ENCODE measurements at places on chromosomes 16 and 17. TPM values are rescaled to one million over a fixed set of nuclear protein-coding genes. Genes with fewer than 3 reads are reported as not detected.

GRCh38 chr16:4852221-4852872, 5.1 kb downstream of the UBN1 start:
- H3K27ac ChIP-seq: peak overlapping the region; percentile 59
- DNase-seq: no peak
- peaks cover 11% of the 10 kb centered on the region for H3K36me3 ChIP-seq

GRCh38 chr16:30761427-30761927, 385 bp downstream of the CFAP119 start:
- H3K27me3 ChIP-seq: no peaks in the 10 kb centered on the region
- H3K36me3 ChIP-seq: peaks cover 26% of the 10 kb centered on the region
- H3K4me1 ChIP-seq: peaks cover 16% of the 10 kb centered on the region
- DNase-seq: no peak

- no peak overlapping the region for H3K27ac ChIP-seq
- H3K4me1 ChIP-seq: peaks cover 6% of the 10 kb centered on the region
- no peaks in the 10 kb centered on the region for H3K27me3 ChIP-seq
- H3K36me3 ChIP-seq: no peaks in the 10 kb centered on the region
- no peak for DNase-seq
These were observed 6.8 kb downstream of the SRCIN1 start for GRCh38 chr17:38598995-38599394.

GRCh38 chr16:51343411-51343810, 192.3 kb upstream of the SALL1 start:
- H3K36me3 ChIP-seq: no peaks in the 10 kb centered on the region
- no peak overlapping the region for H3K4me3 ChIP-seq
- no peaks in the 10 kb centered on the region for H3K4me1 ChIP-seq
- DNase-seq: no peak
- H3K27me3 ChIP-seq: no peaks in the 10 kb centered on the region

DNA sequence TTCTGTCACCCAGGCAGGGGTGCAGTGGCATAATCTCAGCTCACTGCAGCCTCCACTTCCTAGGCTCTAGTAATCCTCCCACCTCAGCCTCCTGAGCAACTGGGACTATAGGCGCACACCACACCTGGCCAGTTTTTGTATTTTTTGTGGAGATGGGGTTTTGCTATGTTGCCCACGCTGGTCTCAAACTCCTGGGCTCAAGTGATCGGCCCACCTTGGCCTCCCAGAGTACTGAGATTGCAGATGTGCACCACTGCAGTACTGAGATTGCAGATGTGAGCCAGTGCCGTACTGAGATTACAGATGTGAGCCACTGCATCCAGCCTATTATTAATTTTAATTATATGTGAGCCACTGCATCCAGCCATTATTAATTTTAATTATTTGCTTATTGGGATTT, 13.8 kb downstream of the CRK start:
- H3K27ac ChIP-seq: no peak overlapping the region
- no peaks in the 10 kb centered on the region for H3K27me3 ChIP-seq
- no peaks in the 10 kb centered on the region for H3K4me1 ChIP-seq
- no peaks in the 10 kb centered on the region for H3K36me3 ChIP-seq
- no peak for DNase-seq
- H3K4me3 ChIP-seq: no peak overlapping the region

DNA sequence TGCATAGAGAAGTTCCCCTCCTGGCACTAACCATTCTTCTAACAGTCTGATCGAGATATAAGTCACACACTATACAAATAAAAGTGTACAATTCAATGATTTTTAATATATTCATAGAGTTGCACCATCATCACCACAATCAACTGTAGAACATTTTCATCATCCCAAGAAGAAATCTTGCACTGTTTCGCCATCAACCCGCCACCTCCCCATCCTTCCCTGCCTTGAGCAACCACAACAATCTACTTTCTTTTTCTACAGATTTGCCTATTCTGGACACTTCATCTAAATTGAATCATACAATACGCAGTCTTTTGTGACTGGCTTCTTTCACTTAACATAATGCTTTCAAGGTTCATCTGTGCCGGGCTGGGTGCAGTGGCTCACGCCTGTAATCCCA, 33.0 kb upstream of the GUCY2D start:
- H3K27ac ChIP-seq: no peak overlapping the region
- no peaks in the 10 kb centered on the region for H3K27me3 ChIP-seq
- DNase-seq: no peak
- H3K4me1 ChIP-seq: no peaks in the 10 kb centered on the region
- H3K36me3 ChIP-seq: no peaks in the 10 kb centered on the region
- H3K4me3 ChIP-seq: no peak overlapping the region

GRCh38 chr16:57803134-57803990, 1.1 kb upstream of the KIFC3 start:
- peaks cover 32% of the 10 kb centered on the region for H3K4me1 ChIP-seq
- no peaks in the 10 kb centered on the region for H3K36me3 ChIP-seq
- no peak overlapping the region for H3K4me3 ChIP-seq
- DNase-seq: no peak

DNA sequence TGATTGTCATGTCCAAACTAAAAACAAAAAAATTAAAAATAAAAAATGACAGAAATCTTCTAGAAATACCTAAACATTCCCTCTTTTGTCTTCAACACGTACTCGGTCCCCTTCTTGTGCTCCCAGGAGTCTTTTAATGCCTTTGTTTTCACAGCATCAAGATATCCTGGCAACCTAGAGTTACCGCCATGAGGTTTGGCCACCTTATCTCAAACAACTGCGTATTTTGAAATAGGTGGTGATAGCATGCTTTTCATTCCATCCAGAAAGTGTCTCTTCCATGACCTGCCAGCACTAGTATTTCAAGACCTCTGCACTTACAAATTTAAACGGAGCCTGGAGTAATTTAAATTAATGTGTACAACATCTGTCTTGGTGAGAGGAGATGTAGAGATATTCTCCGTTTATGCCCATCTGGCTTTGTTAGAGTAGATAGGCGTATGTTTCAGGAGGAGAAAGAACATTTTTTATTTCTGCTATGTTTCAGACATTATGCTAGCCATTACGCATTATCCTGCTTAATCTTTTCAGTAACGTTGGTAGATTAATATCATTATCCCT, 42.0 kb downstream of the RBFOX1 start:
- H3K27ac ChIP-seq: no peak overlapping the region
- no peaks in the 10 kb centered on the region for H3K27me3 ChIP-seq
- no peak for DNase-seq

GRCh38 chr16:88734361-88734728, 28.0 kb downstream of the CTU2 start:
- H3K27me3 ChIP-seq: no peaks in the 10 kb centered on the region
- H3K36me3 ChIP-seq: peaks cover 50% of the 10 kb centered on the region
- no peak overlapping the region for H3K27ac ChIP-seq
- peaks cover 10% of the 10 kb centered on the region for H3K4me1 ChIP-seq
- no peak overlapping the region for H3K4me3 ChIP-seq
- no peak for DNase-seq

- H3K4me3 ChIP-seq: no peak overlapping the region
- no peaks in the 10 kb centered on the region for H3K27me3 ChIP-seq
- no peaks in the 10 kb centered on the region for H3K36me3 ChIP-seq
- DNase-seq: no peak
These were observed 141.8 kb downstream of the PITPNC1 start for GRCh38 chr17:67518876-67519275.

DNA sequence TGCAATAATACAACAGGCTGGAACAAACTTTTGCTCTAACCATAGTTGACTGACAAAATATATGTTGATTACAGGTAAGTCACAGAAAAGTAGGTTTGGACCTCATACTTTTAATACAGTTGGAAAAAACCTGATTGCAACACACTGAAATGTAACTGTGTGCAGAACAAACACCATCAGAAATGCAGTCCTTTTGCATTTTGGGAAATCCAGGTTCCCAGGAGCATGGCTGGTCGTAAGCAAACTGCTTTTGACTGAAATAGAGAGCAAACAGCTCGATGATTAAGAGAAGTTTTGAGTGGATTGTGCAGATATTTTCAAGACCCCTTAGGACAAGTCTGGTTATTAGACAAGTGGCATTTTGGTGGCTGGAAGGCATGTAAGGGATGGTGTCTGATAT, 8.0 kb downstream of the IGF2BP1 start:
- H3K27ac ChIP-seq: no peak overlapping the region
- no peak for DNase-seq
- no peaks in the 10 kb centered on the region for H3K36me3 ChIP-seq
- H3K4me3 ChIP-seq: no peak overlapping the region
- H3K27me3 ChIP-seq: peaks cover 39% of the 10 kb centered on the region
- H3K4me1 ChIP-seq: no peaks in the 10 kb centered on the region

DNA sequence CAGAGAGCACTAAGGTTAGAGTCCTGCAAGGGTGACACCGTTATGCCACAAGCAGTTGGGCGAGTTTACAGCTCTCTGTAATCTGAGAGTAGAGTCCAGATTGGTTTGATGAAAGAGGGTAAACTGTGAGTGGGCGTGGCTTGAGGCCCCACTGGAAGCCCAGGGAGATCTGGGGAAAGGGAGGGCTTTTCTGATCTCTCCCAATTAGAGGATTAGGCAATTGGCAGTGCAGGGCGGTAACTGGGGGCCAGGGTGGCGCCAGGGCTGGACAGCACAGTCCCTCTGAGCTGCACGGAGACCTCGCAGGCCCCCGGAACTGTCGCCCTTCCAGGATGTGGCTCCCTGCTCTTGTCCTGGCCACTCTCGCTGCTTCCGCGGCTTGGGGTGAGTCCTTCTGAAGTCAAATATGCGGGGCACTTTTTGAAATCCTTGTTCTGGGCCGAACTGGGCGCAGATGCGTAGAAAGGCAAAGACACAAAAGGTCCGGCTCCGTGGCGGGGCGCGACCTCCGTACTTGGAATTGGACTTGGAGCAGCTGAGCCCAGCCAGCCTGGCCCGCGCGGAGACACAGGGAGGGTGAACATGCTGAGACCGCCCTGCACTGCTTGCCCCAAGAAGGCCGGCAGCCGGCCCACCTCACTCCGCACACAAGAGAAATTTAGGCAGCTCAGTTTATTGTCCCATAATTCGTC, 72.4 kb downstream of the CES1 start:
- H3K36me3 ChIP-seq: no peaks in the 10 kb centered on the region
- no peak overlapping the region for H3K4me3 ChIP-seq
- H3K27ac ChIP-seq: no peak overlapping the region
- DNase-seq: no peak
- no peaks in the 10 kb centered on the region for H3K4me1 ChIP-seq

- H3K4me1 ChIP-seq: peaks cover 85% of the 10 kb centered on the region
- H3K4me3 ChIP-seq: peak within 1 kb of the TSS; percentile 86
- DNase-seq: no peak
- no peaks in the 10 kb centered on the region for H3K27me3 ChIP-seq
- H3K27ac ChIP-seq: peak within 1 kb of the TSS; percentile 100
- H3K36me3 ChIP-seq: no peaks in the 10 kb centered on the region
These were observed at the start of gene CENPT for GRCh38 chr16:67847064-67847861. Gene CENPT, minus strand, starts transcription at chr16:67847693. Its CDS starts 13,834 bp downstream, at chr16:67833859.

DNA sequence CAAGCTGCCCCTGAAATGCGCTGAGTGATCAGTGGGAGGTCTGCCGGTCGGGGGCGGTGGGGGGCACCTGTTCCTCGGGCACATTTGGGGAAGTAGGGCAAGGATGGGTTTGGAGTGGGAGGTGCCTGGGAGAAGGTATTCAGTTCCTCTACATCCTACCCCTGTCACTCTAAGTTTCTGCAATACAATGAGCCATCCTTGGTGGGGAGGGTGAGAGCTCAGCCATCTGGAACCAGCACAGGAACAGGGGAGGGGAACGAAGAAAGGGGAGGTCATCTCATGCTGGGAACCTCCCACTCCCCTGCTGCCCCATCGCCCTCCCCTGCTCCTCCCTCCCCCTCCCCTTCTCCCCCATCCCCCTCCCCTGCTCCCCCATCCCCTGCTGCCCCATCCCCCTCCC, 4.2 kb downstream of the DPH1 start:
- no peaks in the 10 kb centered on the region for H3K27me3 ChIP-seq
- DNase-seq: no peak
- H3K36me3 ChIP-seq: peaks cover 56% of the 10 kb centered on the region
- peaks cover 15% of the 10 kb centered on the region for H3K4me1 ChIP-seq

DNA sequence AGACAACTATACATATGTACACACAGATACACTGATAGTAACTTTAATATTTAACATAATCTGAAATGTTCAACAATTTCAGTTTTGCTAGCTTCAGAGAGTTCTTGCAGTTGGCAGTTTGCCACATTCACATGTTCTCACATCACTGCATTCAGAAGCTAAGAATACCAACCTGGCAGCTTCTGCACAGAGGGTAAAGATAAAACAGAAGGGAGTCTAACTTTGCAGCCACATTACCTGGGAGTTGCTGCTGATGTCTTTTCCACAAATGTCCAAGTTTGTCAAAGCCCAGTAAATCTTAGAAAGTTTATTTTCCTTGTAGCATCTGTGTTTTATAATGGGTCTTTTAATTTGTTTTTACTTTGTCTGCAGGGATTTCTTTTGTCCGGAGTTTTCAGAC, 332.0 kb downstream of the BCAS3 start:
- no peaks in the 10 kb centered on the region for H3K27me3 ChIP-seq
- no peaks in the 10 kb centered on the region for H3K36me3 ChIP-seq
- H3K4me3 ChIP-seq: no peak overlapping the region
- no peak for DNase-seq
- H3K27ac ChIP-seq: no peak overlapping the region

DNA sequence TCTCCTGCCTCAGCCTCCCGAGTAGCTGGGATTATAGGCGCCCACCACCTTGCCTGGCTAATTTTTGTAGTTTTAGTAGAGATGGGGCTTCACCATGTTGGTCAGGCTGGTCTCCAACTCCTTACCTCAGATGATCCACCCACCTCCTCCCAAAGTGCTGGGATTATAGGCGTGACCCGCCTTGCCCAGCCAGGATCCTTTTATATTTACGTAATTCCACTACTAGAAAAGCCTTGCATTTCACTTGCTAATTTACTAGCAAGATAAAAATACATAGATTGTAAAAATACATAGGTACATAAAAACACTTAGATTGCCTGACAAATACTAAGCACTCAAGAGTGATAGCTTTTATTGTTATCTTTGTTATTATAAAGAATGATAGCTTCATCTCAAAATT, 47.5 kb downstream of the GDPD1 start:
- DNase-seq: no peak
- H3K4me3 ChIP-seq: no peak overlapping the region
- no peaks in the 10 kb centered on the region for H3K4me1 ChIP-seq
- H3K36me3 ChIP-seq: peaks cover 9% of the 10 kb centered on the region

The TMEM238L gene
- total RNA-seq: 1.1 TPM

The TNFRSF17 gene
- not detected for total RNA-seq

The HCRT gene
- total RNA-seq: not detected

The RNF157 gene
- 0.11 TPM for total RNA-seq

The MT2A gene
- 157 TPM for total RNA-seq

The KRT24 gene
- 5.5 TPM for total RNA-seq

The PRSS21 gene
- total RNA-seq: not detected

The APOBR gene
- total RNA-seq: 2.1 TPM

The HOXB8 gene
- total RNA-seq: not detected

The LDHD gene
- 20.4 TPM for total RNA-seq

The SGCA gene
- total RNA-seq: 4.4 TPM

The RAPGEFL1 gene
- 164 TPM for total RNA-seq
